ENCODE measurements at places on chromosomes 5 and 9. TPM values are rescaled to one million over a fixed set of nuclear protein-coding genes. Genes with fewer than 3 reads are reported as not detected.

DNA sequence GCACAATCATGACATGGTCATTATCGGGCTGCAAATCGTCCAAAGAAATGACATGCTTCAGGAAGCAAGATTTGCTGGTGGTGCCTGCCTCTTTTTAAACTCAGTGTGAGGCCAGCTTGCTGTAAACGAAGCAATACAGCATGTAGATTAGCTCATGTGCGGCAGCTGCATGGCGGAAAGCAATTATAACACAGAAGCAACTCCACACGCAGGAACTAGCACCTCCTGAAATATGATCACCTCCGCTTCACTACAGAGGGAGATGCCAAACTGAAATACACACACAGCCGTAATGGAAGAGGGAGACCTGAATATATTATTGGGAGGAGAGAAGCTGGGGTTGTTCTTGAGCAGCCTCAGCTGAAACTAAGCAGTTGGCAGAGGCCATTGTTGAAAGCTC, 312.5 kb downstream of the PSAT1 start:
- H3K27ac ChIP-seq = no peak overlapping the region
- H3K27me3 ChIP-seq = no peaks in the 10 kb centered on the region
- peaks cover 3% of the 10 kb centered on the region for H3K4me1 ChIP-seq
- DNase-seq = no peak
- H3K36me3 ChIP-seq = no peaks in the 10 kb centered on the region
- H3K4me3 ChIP-seq = no peak overlapping the region

GRCh38 chr5:128782446-128782845, 182.8 kb upstream of the SLC27A6 start:
- H3K27me3 ChIP-seq = no peaks in the 10 kb centered on the region
- H3K36me3 ChIP-seq = no peaks in the 10 kb centered on the region
- no peak overlapping the region for H3K27ac ChIP-seq
- no peak for DNase-seq

GRCh38 chr5:97937846-97938245, 754.8 kb upstream of the RIOK2 start:
- H3K4me3 ChIP-seq = no peak overlapping the region
- no peaks in the 10 kb centered on the region for H3K4me1 ChIP-seq
- no peak overlapping the region for H3K27ac ChIP-seq
- no peak for DNase-seq

The PCDHB14 gene
- 2.7 TPM for total RNA-seq

GRCh38 chr5:166977911-166978422, 1313.5 kb upstream of the WWC1 start:
- no peak for DNase-seq
- peak overlapping the region; percentile 63 for H3K27ac ChIP-seq
- peaks cover 30% of the 10 kb centered on the region for H3K27me3 ChIP-seq
- H3K4me3 ChIP-seq = peak overlapping the region; percentile 44
- H3K4me1 ChIP-seq = peaks cover 5% of the 10 kb centered on the region

GRCh38 chr5:18394443-18394804, 760.2 kb downstream of the TAF11L14 start:
- no peaks in the 10 kb centered on the region for H3K36me3 ChIP-seq
- H3K27ac ChIP-seq = no peak overlapping the region
- no peaks in the 10 kb centered on the region for H3K4me1 ChIP-seq

The CYFIP2 gene
- 7.0 TPM for total RNA-seq

DNA sequence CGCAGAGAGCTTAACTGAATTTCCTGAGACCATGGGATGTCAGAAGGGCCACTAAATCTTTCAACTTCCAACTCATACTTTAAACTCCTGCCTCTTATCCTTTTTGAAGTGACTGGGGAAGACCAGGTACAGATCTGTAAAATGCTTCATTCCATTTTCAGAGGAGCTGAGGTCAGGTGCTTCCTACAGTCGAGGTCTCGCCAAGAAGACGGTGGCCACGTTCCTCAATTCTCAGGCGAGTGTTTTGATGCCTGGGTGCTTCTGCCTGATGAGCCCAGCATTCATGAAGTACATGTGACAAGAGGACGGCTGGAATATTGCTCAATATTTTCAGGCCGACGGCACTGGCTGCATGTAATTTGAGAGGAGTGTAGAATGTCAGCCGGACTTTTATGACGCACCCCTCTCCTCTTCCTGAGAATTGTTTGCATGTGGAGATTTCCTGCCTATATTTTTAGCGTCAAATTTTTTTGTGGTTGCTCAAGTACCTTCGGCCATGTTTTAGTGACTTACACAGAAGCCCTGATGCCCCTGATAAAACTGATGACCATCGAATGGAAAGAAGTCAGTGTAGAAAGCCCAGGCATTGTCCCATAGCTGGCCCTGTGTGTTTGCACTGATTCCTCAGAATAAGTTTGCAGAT, 38.8 kb upstream of the GLRX start:
- peak; percentile 13 for DNase-seq
- peaks cover 20% of the 10 kb centered on the region for H3K4me1 ChIP-seq
- H3K4me3 ChIP-seq = no peak overlapping the region
- H3K27ac ChIP-seq = peak overlapping the region; percentile 94

DNA sequence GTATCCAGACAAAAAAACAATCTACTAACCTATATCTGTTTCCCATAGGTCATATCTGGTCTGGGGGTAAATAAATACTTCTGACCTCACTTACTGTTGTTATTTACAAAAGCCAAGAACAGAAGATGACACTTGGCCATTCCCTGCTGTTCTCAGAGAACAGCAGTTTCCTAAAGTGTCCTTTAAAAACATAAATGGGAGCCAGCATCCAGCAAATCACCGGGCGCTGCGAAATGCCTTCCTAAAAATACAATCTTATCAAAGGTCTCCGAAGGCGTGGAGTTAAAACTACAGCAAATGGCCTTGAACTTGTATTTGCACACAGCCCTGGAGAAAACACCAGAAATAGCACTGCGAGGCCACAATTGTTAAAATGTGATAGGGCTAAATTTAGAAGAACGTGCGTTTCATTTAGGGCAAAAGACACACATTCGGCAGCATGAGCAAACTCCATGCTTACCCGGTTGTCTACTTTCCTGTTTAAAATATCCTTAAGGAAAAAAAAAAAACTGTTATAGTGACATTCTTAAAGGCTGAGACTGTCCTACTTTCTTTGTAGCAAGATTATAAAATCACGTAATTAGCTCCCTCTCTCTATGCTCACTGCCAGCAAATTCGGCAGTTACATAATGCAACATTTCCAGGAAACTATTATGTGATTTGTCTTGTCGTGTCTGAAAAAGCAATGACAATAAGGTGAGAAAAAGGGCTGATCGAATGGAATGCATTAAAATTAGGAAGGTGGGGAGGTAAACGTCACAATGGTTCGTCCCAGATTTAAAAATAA, 1.5 kb downstream of the NFIL3 start:
- peak overlapping the region; percentile 88 for H3K4me3 ChIP-seq
- peak overlapping the region; percentile 93 for H3K27ac ChIP-seq
- H3K4me1 ChIP-seq = peaks cover 80% of the 10 kb centered on the region
- H3K36me3 ChIP-seq = no peaks in the 10 kb centered on the region
- no peak for DNase-seq
- no peaks in the 10 kb centered on the region for H3K27me3 ChIP-seq

The ANKRD31 gene
- 0.35 TPM for total RNA-seq

DNA sequence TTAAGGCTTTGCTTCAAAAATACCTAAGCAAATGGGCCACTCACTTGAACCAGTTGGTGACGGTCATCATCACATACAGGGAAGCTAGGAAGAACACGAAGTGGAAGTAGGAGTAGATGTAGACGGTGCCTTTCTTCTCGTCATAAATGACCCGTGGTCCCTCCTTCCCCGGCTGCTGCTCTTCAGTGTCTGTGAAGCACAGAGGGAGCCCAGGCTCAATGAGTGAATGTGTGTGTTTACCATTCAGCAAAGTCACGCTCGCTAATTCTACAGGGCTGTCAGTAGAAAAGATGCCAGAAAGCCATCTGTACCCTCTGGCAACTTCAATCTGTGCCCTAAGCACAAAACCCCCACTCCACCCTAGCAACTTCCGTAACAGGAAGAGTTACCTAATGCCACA, 109.8 kb downstream of the SERINC5 start:
- H3K36me3 ChIP-seq = peaks cover 5% of the 10 kb centered on the region
- no peaks in the 10 kb centered on the region for H3K27me3 ChIP-seq
- no peaks in the 10 kb centered on the region for H3K4me1 ChIP-seq
- no peak overlapping the region for H3K27ac ChIP-seq
- no peak for DNase-seq
- H3K4me3 ChIP-seq = no peak overlapping the region

The NUDT2 gene
- total RNA-seq = 9.2 TPM

DNA sequence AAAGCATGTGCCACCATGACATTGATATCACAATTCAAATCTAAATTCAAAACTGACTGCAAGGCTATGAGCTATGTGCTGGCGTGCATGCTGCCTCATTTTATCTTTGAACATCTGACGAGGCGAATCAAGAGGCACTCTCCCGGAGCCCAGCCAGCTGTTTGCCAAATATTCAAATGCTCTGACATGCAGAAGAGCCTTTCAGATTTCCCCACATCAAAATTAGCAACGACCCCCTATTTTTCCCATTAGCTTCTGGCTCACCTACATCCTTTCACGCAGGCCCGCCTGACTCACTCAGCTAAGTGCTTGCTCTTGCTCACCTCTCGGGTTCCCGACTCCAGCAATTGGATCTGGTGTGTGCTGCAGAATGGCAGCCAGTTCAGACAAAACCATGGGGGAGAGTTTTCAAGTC, 159.0 kb downstream of the NR2F1-AS1 start:
- H3K27ac ChIP-seq = no peak overlapping the region
- DNase-seq = no peak
- no peak overlapping the region for H3K4me3 ChIP-seq
- H3K36me3 ChIP-seq = no peaks in the 10 kb centered on the region
- no peaks in the 10 kb centered on the region for H3K27me3 ChIP-seq
- no peaks in the 10 kb centered on the region for H3K4me1 ChIP-seq

DNA sequence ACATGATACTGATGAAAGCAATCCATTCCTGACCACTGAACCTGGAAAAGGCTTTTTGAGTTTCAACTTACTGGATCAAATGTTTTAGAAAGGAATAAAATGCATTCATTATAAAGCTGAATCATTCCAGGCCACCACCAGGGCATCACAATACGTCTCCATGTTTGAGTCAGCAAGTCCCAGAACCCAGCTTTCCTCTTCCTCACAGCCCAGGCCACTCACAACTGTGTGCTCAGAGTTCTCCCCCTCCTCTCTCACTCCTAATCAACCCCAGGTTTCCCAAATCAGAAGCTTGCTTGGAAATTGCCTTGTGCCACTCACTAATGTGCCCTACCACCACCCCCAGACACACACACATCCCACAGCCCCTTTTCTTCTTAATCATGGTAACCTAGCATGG, 91.7 kb downstream of the GNA14 start:
- DNase-seq = no peak
- H3K4me3 ChIP-seq = no peak overlapping the region

DNA sequence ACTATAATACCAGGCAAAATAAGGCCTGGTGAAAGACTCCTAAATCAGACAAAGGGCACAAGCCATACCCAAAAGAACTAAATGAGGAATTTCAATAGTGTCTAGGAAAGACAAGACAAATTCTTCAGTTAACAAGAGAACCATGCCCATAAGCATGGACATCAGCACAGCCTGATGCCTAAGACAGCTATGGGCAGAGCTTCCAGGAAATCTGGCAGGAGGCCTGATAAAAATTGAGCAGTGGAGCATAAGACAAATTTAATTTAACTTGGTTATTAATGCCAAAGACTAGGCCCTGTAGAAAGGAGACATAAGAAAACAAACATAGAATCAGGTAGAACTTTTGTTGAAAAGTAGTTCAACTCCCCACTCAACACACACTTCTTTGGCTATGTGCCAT, 17.3 kb downstream of the KLHL3 start:
- DNase-seq = no peak
- no peak overlapping the region for H3K4me3 ChIP-seq
- H3K36me3 ChIP-seq = no peaks in the 10 kb centered on the region
- no peaks in the 10 kb centered on the region for H3K27me3 ChIP-seq

The PHF24 gene
- 0.09 TPM for total RNA-seq

- H3K27me3 ChIP-seq = no peaks in the 10 kb centered on the region
- H3K4me1 ChIP-seq = no peaks in the 10 kb centered on the region
- no peak for DNase-seq
- H3K27ac ChIP-seq = no peak overlapping the region
Measured at GRCh38 chr9:11319538-11319937, 706.7 kb upstream of the PTPRD start.

DNA sequence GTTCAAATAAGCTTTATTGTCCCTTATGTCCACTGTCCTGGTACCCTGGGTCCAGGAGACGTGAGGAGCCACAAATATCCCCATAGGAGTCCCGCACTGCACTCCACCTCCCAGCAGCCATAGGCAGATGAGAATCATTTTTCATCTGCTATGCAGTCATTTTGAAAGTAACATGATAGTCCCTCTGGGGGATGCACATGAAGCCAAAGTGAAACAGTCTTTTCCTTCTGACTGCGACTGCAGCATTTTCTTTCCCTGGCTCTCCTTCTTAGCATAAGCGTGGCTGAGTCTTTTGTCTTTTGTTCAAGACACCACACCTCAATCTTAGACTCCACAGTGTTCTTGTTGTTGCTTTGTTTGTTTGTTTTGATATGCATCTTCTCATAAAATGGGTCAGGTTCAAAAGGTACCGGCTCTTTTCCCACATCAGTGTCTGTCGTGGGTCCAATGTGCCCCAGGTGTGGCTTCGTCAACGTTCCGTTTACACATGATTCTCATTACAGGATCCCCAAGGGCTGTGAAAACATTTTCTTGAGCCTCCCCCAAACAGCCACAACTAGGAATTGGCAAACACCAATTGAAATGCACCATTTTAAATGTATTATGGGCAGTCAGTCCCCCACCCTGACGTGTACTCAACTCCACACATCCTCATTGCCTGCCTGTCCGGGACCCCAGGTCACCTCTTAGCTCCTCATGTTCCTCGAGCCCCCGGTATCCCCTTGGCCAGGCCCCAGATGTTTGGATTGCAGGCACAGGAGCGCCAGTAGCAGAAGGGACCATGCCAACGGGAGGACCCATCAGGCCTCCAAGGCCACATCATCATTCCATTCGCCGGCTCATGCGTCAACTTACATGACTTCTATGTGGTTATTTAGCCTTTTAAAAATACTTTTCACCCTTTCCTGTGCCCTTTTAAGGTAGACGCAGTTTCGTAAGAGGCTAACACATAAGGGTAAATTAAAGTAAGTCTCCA, 237.8 kb upstream of the DAPK1 start:
- DNase-seq = no peak
- H3K36me3 ChIP-seq = no peaks in the 10 kb centered on the region
- H3K27me3 ChIP-seq = no peaks in the 10 kb centered on the region
- H3K4me3 ChIP-seq = no peak overlapping the region

The TIMD4 gene
- not detected for total RNA-seq

Measured in esophagus squamous epithelium (tissue), 5 donors.